Glomerular endothelial cell (primary cell): ENCODE measurements at places on chromosomes 2 and 18. TPM values are rescaled to one million over a fixed set of nuclear protein-coding genes. Genes with fewer than 3 reads are reported as not detected.

Gene DSG4
- not detected in 2 replicates for total RNA-seq

Gene CRACDL
- total RNA-seq: 10.7 and 13.3 TPM in 2 replicates

Gene PLCD4
- total RNA-seq: 0.05 and 0.93 TPM in 2 replicates

Gene UGT1A1
- not detected in 2 replicates for total RNA-seq

Gene RTP5
- total RNA-seq: not detected in 2 replicates

Gene ZBTB7C
- total RNA-seq: 0.06 and 0.34 TPM in 2 replicates

Gene SLC4A5
- total RNA-seq: 0.10 and 0.18 TPM in 2 replicates

Gene GCKR
- total RNA-seq: 0.88 and 1.8 TPM in 2 replicates

Gene MYO1B
- total RNA-seq: 109 and 232 TPM in 2 replicates

Gene STARD6
- total RNA-seq: not detected in 2 replicates

DNA sequence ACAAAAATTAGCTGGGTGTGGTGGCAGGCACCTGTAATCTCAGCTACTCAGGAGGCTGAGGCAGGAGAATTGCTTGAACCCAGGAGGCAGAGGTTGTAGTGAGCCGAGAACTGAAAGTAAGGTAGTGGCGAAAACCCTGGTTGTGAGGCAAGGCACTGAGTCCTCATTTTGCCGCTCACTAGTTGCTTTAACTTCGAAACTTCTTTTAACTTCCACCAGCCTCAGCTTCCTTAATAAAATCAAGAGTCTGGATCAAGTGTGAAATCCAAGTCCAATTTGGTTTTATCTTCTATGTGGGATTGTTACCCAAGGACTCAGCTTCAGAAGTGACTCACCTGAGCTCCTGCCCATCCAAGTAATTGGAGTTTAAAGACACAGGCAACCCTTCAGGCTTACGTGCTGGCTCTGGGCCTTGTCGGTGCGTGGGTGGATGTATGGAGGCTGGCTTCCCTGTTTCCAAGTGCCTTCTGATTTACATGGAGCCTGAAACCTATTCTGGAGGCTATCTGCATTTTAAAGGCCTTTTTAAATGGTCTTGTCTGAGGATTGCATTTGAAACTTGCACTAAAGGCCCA lies 374.2 kb upstream of the ID2 start:
- no peak for DNase-seq

DNA sequence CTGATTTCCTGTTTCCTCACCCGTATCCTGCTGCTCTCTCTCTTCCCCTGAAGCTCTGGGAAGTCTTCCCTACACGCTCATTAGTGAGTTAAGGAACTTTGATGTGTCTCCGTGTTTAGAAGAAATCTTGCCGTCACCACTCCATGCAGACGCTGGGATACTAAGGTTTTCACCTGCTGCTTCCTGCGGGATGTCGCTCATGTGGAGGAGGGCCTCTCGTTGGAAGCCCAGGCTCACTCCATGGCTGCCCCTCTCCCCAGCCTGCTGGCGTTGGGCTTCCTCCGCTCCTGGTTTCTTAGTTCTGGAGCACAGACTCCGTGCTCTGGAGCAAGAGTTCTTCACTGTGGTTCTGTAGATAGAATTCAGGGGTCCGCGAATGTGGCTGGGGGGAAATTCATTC lies 326.3 kb downstream of the GBX2 start:
- DNase-seq: no peak

DNA sequence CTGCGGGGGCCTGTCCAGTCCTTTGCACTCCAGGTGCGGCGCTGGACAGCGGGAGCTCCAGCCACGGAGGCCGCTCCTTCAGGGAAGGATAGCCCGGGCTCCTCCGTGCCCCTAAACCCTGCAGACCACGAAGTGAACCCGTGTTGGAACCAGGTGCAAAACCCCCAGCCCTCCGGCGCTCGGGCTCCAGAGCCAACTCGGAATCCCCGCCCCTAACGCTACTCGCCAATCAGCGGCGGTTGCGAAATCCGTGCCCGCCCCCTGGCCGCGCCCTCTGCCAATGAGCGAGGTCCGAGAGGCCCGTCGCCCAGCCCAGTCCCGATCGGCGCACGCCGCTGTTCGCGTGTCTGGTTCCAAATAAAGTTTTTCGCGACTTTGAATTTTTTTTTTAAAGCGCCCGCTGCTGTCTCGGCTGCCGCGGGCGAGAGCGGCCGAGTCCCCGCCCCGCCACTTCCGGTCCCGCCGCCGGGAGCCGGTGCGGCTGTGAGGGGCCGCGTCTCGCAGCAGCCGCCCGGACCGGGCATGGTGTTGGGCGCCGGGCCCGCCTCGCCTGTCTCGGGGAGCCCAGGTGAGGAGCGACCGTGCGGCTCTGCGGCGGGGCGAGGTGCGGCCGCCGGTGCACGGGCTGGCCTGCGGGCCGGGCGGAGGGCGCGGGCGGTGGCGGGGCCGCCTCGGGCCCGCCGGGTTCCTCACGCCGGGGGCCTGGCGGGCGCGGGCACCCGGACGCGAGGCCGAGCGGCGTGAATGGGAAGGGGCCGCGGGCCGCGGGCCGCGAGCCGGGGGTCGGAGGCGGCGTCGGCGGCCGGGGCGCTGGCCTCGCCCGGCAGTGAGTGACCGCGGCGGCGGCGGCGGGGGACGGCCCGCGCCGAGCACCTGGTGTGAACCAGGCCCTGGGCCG lies at the start of gene UBE2F:
TSS of gene UBE2F (plus strand) at position 450 of the 898 bp plus-strand sequence. CDS start 6,094 bp downstream, outside the sequence.
- peak; percentile 60 for DNase-seq

DNA sequence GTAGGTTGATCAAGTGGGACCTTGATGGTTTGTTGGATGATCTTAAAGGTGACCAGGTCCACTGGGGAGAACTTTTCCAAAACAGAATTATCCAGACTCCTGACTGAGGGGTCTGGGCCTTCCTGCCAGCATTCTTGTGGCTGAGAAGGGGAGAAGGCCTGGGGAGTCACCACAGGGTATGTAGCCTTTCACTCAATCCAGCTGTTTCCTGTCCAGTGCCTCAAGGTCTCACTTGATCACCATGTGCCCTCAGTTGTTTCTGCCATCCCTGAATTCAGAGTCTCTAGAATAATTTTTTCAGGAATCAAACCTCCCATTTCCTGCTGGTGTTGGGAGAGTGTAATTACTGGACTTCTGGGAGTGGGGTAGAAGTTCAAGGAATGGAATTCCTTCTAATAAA lies 54.4 kb upstream of the TANC1 start:
- DNase-seq: no peak

DNA sequence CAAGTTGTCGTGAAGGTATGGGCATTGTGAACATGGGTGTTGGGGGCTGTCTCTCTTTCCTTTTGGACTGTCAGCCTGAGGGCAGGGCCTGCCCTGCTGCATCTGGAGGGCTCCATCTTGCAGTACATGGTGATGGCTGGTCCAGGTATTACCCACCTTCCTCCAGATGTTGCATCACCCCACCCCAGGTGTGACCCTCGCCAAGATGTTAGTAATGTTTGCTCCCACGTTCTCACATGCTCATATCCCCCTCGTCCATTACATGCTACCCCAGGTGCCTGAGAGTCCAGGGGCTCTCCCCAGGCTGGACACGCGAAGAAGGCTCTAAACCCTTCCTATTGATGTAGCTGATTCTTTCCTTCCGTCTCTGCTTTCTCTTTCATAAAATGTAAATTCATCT lies 13.9 kb downstream of the ZAP70 start:
- no peak for DNase-seq

GRCh38 chr2:241193271-241193670 lies 4.8 kb downstream of the ANO7 start:
- DNase-seq: no peak

- DNase-seq: no peak
Observed at GRCh38 chr2:15134957-15135356, 426.2 kb downstream of the NBAS start.

GRCh38 chr2:233164128-233164635 lies 87.3 kb upstream of the ATG16L1 start:
- no peak for DNase-seq

- no peak for DNase-seq
Observed at GRCh38 chr2:129247751-129248150, 731.7 kb upstream of the RAB6C start.

DNA sequence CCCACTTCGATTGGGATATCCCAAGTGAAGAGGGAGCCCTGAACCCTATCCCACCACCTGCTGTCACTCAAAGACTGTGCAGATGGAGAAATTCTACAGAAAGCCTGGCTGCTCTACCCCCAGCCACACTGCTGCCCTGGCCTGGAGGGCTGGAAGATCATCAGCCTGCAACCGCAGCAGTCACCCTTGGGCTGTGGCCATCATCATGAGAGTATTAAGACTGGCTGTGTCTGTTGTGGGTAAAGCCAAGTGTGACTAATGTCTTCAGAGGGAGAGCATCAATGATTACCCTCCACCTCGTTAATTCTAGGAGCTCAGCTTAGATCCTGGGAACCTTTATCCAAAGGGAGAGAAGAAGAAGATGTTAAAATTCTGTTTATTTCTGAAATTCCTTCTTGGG lies 221.5 kb downstream of the TFCP2L1 start:
- DNase-seq: no peak

DNA sequence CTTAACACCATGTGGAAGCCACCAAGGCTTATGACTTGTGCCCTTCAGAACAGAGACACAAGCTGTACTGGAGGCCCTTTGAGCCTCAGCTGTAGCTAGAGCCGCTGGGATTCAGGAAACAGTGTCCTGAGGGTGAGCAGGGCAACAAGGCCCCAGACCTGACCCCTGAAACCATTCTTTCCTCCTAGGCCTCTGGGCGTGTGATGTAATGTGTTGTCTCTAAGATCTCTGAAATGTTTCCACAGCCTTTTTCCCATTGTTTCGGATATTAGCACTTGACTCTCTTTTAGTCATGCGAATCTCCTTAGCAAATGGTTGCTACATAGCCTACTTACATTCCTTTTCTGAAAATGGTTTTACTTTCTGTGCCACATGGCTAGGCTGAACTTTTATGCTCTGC lies 114.9 kb downstream of the CD8B2 start:
- no peak for DNase-seq

DNA sequence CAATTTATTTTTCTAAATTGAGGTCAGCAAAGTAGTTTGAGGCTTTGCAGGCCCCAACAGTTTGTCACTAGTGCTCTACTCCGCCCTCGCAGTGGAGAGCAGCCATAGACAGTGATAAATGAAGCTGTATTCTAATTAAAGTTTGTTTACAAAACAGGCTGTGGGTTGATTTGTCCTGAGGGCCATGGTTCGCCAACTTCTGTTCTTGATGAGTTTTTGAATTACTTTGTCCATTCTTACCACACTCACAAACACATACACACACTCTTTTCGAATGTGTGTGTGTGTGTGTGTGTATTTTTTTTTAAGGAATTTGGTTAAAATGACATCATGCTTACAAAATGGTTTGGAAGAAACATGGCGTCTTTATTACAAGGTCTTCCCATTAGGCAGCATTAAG lies 68.6 kb downstream of the MTCL1 start:
- DNase-seq: no peak
